NCI-H1105 (cell line): ENCODE measurements at places on chromosomes 3 and 15.

DNA sequence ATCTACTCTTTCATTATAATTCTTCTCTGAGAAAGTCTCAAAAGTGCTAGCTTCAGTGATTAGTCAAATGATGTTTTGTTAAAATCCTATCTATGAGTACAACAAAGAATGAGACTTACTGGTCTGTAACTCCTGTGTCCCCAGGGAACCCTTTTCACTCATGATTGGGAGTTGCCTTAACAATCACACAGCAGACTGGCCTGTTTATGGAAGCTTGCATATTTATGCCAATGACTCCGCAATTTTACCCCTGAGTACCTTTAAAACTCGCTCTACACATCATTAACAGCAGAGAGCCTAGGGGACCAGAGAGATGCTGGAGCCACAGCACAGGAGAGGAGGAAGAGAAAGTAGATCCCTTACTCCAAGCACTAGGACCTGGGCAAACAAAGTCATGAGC, 628.1 kb downstream of the IGSF11 start:
- DNase-seq, result no peak

DNA sequence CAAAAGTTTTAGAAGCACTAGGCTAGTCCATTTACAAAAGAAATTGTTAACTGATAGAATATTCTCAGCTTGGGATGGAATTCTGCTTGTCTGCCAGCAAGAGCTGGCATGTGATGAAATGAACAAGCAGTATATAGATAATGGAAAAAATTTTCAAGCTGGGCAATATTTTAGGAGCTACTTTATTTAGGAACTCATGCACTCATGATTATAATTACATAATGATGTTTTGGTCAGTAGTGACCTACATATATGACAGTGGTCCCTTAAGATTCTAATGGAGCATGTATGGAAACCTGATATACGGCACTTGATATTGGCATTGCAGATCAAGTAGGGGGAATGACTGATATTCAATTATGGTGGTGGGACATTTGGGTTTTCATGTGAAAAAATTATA, 6.1 kb downstream of the EAF1 start:
- no peak for DNase-seq

DNA sequence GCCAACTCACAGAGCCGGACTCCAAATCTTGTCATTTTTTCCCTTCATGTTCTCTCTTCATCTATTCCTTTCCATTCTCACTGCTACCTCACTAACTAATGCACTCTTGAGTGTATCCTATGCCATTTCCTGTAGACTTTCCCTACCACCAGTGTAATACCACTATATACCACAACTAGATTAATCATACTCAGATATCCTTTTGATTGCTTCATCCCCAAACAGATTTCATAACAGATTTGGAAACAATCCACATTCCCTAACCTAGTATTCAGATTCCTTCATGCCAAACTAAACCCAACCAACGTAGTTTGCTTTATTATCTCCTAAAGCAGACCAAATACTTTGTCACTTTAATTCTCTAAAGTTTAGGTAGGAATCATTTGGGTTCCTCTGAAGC, 2.6 kb upstream of the PLOD2 start:
- DNase-seq, result no peak

DNA sequence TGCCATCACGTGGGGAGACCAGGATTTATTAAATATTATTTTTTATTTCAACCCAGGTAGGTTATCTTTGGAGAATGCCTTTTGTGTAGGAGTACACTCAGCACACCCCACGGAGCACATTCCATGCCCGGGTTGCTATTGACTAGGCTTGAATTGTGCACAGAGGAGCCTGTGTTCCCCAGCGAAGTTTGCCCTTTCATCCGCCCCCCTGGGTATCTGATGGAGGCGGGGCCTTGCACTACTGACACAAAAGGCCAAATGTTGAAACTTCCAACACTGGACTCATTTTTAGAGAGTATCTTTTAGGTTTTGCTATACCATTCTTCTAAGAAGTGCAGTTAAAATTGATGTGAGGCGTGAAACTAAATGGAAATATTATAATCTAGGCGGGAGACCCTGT, 39.3 kb upstream of the PPP4R2 start:
- DNase-seq, result no peak

DNA sequence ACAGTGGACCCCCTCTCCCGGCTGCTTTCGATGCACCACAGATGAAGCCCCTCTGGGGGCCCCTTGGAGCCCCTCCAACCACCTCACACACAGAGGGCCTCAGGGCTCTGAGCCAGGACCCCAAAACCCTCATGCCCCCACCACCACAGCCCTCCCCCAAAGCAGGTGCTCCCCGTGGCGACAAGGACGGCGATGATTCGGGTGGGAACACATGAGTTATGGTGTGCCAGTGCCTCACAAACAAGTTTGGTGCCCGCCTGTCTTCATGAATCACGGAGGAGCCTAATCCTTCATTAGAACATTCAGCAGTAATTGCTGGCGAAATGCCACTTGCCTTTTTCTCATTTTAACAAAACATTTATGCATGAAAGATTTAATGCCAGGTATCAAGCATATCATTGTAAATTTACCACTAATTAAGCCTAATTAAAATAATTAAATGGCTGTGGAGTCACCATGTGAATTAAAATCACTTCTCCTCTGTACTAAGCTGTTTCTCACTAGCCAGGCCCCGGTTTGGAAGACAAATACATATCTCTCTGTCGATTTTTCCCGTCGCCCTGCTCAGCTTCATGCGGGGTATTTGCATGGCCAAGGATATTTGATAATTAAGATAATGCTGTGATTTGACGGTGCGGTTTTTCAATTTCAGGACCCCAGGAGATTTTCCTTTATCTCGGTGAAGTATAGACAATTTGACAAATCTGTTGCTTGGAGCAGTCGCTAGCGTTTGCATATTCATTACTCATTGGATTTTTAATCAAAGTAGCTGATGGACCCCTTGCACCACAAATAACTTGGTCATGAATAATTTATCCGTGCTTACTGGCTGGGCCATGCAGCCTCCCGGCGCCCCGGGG, 157.0 kb downstream of the TLE3 start:
- DNase-seq, result peak; percentile 9

- no peak for DNase-seq
These were observed 66.3 kb downstream of the CRYGS start for GRCh38 chr3:186477876-186478275.

DNA sequence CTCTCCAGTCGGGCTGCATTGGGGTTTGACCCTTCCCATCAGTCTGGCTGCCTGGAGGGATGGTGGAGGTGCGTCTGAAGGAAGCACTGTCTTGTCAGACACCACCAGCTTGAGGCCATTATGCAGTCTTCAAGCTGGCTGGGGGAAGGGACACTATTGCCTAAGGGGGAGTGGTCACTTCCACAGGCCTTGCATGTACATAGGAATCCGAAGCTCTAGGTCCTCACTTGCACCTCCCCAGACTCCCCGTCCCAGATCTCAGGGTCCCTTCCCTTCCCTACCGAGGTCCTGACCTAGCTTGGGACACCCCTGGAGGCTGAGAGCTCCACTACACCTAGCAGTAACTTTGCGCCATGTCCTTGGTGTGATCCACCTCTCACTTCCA, 48.6 kb upstream of the KLF13 start:
- no peak for DNase-seq

DNA sequence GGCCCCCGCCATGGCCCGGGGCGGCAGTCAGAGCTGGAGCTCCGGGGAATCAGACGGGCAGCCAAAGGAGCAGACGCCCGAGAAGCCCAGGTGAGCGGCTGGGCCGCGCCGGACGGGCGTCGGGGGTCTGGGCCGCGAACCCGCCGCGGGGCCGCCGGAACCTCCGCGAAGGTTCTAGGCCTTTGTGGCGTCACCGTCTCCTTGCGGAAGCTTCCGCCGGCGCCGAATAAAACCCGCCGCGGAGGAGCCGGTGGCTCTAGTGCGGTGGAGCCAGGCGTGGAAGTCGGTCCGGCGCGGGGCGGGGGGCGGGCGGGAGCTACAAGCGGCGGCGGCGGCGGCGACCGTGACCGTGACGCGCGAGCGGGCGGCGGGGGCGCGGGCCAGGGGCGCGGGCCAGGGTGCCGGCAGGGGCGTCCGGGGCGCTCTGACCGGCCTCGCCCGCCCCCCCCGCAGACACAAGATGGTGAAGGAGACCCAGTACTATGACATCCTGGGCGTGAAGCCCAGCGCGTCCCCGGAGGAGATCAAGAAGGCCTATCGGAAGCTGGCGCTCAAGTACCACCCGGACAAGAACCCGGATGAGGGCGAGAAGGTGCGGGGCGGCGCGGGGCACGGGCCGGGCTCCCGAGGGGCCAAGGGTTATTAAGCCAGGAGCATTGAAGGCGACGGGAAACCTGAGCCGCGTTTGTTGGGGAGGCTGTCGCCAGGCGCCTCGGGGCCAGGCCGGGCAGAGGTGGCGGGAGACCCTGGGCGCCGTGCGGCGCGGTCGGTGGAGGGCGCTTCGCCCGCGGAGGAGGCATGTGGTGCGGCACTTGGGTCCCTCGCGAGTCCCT, at the start of gene DNAJA4:
TSS of gene DNAJA4 (plus strand) at position 259 of the 833 bp plus-strand sequence. CDS start at position 461, 202 bp downstream.
- DNase-seq, result no peak

DNA sequence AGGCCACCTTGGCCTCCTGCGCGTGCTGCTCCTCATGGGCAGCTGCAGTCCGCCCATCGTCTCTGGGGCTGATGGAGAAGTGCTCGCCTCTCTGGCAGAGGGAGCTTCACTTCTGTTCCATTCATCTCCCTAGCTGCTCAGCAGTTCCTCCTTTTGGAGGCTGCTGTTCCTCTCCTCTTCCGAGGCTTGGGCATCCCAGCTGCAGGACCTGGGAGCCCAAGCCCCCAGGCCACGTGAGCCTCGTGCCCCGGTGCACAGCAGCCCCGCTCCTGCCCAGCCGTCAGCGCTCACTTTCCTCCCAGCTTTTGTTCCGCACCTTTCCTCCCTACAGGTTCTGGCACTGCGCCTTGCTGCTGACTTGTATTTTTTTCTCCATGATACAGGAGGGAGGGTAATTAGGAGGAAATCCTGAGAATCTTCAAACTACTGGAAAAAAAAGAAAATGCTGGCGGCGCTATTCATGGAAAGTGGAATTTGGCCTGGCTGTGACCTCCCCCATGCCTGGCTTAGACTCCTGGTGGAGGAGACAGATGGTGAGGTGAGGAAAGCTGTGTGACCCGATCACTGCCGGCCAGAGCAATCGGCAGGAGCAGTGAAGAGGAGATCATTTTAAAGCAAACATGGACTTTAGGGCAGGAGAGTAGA, 210.1 kb downstream of the CHST2 start:
- DNase-seq, result peak; percentile 39

DNA sequence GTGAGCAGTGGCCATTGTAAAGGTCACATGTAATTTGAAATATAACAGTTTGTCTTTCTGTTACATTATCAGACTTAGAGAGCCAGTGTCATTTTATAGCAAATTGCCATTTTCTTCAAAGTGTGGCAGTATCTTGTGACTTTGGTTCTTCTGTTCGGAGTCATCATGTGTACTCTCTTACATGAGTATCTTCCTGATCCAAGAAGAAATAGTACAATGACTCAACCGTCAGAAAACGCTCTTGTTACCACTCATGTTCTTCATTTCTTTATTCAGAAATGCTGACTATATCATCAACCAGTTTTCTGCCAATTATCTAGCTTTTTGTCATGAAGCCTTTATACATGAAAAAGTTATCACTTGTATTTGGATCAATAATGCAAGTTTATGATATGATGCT, 93.6 kb upstream of the CGNL1 start:
- no peak for DNase-seq

- DNase-seq, result no peak
These were observed 65.8 kb upstream of the LEKR1 start for GRCh38 chr3:156760333-156760732.

DNA sequence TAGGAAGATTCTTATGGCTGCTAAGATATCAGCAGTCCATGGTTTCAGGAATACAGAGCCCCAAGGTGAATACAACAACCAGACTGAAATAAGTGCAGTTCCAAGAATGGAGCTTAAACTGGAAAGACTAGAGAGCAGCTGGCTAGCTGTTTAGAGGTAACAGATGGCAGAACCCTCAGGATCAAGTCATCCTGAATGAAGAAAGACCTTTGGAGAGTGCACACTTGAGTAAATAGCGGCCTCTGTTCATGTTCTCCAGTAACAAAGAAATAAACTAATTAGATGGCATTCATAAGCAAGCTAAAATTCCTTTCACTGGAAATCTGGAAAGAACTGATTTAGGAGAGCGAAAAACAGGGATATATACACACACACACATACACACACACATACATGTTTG, 968.4 kb downstream of the FHIT start:
- no peak for DNase-seq

DNA sequence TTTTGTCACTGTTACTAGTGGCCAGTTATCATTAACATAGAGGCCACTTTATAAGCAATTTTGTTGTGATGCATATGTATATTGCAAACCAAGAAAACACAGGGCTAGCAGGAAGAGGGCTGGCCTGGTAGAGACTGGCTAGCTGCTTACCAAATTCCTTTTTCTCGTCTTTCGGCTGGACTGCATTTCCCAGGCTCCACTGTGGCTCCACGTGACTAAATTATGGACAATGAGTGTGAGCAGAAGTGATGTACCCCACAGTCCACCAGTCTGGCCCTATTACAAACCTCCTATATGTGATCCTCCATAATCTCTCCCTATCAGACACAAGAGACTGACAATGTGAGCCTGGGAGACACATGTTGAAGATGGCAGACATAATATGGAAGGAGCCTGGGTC, 257.0 kb downstream of the MFSD1 start:
- no peak for DNase-seq

DNA sequence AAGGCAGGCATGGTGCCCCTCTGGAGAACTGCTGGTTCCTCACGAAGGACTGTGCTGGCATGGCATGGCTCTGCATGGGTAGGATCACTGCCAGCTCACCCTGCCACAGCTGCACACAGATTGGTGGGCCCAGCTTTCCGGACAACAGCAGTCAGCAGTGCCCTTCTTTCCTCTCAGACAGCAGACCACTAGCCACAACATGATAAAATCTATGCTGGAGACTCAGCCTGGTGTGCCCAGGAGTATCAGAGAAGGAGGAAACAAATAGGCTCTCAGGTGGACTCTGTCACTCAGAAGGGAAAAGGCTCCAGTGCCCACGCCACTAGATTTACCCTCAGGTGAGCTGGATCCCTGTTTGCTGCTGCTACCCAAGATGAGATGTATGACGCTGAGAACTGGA, 4.9 kb downstream of the NMNAT3 start:
- DNase-seq, result no peak

GRCh38 chr3:54550221-54550977, 377.5 kb downstream of the LRTM1 start:
- no peak for DNase-seq

- DNase-seq, result no peak
These were observed 217.8 kb downstream of the SHQ1 start for GRCh38 chr3:72630327-72630968.
